ENCODE measurements at places on chromosomes 11 and 22.

DNA sequence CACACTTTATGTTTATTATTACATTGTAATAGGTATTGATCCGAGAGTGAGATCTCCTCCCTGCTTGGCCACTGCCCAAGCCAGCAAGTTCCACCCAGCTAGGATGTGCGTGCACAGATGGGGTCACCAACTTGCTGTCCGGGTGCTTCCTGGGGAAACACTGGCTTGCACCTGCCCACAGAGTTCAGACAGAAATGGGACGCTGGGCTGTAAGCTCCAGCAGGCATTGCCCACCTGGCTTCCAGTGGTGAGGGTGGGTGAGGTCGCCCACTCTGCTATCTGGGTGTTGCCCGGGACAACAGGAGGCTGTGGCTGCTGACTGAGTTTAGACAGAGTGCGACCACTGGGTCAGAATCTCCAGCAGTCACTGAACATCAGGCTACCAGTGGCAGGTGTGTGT, 289.8 kb upstream of the ANO3 start:
- DNase-seq = no peak

GRCh38 chr11:12600829-12601228, 73.4 kb upstream of the TEAD1 start:
- no peak for DNase-seq

GRCh38 chr11:12354750-12355545, 22.4 kb upstream of the PARVA start:
- DNase-seq = no peak

DNA sequence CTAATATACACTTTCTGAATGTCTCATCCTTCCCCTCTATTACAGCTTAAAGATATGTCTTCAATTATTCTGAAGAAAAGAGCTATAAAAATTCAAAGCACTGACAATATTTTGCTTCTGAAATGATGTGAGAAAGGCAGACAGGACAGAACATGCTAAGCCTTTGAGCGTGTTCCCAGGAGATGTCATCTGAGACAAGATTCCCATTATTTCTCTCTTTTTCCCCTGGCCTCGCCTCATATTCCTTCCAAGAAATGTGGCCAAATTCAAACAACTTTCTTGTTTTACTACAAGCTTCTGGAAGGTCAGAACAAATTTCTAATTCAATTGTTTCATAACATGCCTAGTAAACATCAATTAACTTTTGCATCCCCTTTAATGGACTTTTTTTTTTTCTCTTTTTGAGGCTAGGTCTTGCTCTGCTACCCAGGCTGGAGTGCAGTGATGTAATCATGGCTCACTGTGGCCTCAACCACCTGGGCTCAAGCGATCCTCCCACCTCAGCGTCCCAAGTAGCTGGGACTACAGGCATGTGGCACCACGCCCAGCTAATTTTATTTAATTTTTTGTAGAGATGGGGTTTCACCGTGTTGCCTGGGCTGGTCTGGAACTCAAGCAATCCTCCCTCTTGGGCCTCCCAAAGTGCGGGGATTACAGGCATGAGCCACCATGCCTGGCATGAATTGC, 37.1 kb upstream of the NFRKB start:
- no peak for DNase-seq

- no peak for DNase-seq
These were observed 249.8 kb upstream of the UBASH3B start for GRCh38 chr11:122405547-122406341.

- DNase-seq = no peak
These were observed 14.9 kb downstream of the SERPIND1 start for GRCh38 chr22:20788627-20789344.

DNA sequence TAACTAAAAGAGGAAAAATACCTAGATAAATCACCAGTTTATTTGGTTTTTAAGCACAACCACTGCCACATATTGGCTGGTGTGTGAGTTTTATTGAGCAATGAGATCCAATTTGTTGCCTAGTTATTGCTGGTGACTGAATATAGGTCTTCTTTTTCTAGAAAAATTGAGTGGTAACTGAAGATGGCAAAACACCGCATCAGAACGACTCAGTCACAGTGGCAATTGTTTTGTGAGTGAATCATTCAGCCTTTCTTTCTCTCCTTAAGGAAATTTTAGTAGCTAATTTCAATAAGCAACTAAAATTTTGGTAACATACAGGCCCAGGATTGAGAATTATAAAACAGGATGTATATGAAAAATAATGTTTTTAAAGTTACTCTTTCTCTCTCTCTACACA, 533.0 kb downstream of the KCNA4 start:
- no peak for DNase-seq

DNA sequence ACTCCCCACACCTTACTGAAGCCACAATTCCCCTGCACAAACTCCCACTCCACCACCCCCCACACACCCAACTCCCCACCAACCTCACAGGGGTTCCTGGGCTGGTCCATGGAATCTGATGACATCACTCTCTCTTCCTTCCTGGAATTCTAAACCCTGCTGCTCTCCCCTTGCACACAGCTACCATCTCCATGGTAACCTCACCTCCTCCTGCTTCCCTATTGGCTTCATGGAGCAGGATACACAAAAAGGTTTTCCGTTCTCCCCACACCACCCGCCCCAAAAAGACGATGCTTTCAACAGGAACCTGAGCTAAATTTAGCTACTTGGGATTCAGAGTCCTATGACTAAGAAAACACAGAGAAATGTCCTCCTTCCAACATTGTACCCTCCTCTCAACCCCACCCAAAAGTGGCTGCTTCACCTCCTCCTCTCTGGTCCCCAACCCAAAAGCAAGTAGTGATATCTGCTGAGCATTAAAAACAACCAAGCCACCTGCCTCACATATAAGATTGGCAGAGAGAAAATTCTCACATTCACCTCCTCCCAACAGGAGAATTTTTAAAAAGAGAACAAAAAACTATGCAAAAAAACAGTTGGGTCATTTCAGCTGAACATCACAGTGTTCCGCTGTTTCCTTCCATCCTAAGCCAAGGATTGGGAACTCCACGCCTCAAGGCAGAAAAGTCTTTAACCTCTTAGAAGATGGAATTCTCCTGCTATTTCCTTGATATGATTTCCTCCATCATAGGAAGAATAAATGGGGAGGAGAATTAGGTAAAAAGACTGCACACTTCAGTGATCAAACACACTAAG, 66.9 kb downstream of the RBFOX2 start:
- DNase-seq = no peak

- DNase-seq = no peak
These were observed 266.0 kb upstream of the NARS2 start for GRCh38 chr11:78840623-78841022.

- DNase-seq = no peak
These were observed 8.3 kb downstream of the CAT start for GRCh38 chr11:34447044-34447443.

DNA sequence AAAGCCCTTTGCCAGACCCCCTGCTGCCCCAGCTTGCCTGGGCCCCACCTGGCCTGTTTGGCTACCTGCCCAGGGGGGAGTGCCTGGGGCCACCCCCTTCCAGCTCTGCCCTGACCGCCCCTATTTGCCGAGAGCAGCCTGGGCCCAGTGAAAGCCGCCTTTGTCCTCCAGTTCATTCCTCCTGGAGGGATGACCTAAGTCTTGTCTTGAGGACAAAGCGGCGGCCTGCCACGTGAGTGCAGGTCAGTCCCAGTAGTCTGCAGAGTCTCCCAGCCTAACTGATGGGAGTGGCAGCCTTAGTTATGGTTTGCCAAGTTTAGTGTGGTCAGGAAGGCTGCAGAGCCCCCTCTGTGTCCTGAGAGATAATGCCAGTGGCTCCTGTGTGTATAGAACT, 115.9 kb upstream of the CRYBB3 start:
- DNase-seq = no peak

DNA sequence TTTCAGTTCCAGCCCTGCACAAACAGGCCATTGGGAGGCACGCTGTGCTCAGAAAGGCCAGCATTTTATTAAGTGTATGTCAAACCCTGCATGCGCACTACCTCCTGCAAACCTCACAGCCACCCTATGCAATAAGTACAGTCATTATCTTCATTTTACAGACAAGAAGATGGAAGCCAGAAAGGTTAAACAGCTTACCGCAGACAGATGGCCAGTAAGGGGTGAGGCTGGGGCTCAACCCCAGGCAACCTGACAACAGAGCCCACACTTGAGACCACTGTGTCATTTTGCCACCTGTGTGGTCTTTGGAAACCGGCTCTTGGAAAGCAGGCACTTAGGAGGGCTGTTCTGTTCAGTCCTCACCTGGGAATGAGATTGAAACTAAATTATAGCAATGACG, 142.3 kb downstream of the NXPE2 start:
- no peak for DNase-seq

DNA sequence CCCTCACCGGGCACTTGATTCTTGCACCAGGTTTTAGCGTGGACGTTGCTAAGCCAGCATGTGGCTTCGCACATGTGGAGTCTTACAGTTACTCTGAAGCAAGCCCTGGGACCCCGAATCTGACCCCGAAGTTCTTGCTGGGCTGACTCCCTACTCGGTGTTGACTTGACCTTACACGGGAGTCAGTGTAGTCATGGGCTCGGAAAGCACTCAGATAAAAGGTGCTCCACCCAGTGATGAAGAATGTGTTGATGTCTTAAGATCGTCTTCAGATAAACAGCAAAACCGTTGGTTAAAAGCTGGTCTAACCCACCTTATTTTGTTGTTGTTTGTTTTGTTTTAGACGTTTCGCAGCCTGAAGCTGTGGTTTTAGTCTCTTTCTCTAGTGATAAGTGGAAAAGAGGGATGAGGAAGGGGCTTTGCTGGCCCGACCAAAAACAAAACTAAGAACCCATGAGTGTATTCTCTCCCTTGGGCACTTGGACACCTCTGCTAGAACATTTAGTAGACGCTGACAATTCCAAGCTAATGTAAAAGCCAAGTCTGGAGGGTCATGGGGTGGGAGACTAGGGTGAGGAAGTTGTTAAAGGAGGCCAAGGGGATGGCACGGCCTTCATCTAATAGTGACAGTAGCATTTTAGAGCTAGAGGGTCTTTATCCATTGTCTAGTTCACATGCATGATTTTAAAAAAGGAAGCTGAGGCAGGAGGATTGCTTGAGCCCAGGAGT, 69.9 kb downstream of the BCR start:
- DNase-seq = no peak

- DNase-seq = no peak
These were observed 7.4 kb upstream of the VWCE start for GRCh38 chr11:61302550-61302949.

GRCh38 chr11:72624496-72625201, 49.6 kb downstream of the PDE2A start:
- DNase-seq = no peak

DNA sequence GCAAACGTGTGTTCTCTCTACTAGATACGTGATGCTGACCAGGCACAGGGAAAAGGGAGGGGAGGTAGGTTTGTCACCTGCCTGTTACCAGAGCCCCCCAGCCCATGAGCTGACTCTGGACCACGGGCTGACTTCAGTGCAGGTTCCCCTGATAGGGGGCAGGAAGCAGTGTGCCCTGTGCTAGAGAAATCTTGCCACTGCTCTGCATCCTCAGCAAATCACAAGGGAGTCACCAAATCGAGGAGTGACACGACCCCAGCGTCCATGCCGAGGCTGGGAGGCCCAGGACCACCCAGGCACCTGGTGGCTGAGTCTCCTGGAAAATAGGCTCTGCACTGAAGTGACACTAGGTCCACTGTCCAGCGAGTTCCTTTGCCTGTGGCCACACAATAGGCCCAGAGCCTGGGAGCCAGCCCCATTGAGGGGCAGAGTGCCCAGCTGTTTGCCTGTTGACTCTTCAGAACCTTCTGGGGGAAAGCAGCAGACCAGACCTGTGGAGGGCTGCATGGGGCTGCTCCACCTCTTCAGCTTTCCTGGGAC, 99.3 kb downstream of the CTTN start:
- DNase-seq = no peak

- DNase-seq = no peak
These were observed 21.1 kb downstream of the RFPL3 start for GRCh38 chr22:32378707-32379272.

DNA sequence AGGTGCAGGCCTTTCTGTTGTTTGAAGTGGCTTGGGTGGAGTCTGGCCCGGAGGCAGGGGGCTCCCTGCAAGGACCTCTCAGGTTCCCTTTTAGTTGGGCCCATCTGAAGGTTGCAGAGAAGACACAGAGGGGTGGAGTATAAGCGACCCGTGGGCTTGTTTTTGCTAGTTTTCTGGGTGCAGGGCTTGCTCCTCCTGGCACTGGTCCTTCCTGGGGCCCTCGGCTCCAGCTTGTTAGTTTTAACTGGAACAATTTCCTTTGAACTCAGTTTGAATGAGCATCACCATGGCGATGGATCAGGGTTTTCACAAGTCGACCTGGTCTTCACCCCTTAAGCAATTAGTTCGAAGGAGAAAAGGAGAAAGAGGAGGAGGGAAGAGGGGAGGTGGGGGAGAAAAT, 28.5 kb upstream of the OAF start:
- no peak for DNase-seq

DNA sequence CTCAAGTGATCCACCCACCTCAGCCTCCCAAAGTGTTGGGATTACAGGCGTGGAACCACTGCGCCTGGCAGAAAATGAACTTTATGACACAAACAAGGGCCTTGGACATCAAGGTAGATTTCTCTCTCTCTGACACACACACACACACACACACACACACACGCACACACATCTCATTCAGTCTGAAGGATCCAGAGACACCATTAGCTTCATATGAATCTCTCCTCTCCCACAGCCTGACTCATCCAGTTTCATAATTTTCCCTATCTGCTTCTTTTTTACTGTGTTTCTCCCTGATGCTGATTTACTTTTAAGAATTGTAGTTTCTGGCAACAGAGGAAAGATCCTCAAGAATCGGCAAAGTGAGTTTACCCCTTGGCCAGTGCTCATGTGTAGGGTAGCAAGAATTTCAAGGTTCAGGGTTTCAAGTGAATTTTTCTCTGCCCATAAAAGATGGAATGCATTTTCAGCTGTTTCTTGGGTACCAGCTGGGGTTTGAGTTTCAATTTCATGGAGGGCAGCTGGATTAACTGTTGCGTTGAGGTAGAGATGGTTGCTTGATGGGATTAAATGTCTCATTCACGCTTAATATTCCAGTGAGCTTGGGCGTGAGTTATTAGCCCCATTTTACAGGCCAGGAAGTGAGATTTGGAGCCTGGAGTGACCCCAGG, 3.5 kb downstream of the MYO18B start:
- no peak for DNase-seq

GRCh38 chr11:115334932-115335788, 169.1 kb downstream of the CADM1 start:
- DNase-seq = no peak

- no peak for DNase-seq
These were observed 50.6 kb upstream of the MPEG1 start for GRCh38 chr11:59263225-59263894.

DNA sequence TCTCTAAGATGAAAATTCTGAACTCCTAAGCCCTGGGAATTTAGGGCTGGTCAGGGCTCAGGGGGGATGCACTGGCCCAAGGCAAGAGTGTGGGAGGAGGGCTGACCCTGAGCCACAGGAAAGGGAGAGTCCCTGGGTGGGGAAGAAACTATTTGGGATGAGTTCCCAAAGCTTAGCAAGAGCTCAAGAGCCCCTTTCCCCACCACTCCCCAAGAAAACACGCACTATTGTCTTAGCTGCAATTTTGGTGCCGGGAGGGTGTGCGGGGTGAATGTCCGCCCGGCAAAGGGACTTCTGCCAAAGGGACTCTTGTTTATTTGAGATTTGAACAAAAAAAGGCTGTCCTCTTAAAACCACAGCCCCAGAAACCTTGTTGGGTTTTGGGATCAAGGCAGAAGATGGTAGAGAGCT, 37.0 kb downstream of the KIAA1671 start:
- no peak for DNase-seq

Measured in T-cell (primary cell).